Fibroblast of the aortic adventitia (primary cell): ENCODE measurements at places on chromosomes 1 and 21.

DNA sequence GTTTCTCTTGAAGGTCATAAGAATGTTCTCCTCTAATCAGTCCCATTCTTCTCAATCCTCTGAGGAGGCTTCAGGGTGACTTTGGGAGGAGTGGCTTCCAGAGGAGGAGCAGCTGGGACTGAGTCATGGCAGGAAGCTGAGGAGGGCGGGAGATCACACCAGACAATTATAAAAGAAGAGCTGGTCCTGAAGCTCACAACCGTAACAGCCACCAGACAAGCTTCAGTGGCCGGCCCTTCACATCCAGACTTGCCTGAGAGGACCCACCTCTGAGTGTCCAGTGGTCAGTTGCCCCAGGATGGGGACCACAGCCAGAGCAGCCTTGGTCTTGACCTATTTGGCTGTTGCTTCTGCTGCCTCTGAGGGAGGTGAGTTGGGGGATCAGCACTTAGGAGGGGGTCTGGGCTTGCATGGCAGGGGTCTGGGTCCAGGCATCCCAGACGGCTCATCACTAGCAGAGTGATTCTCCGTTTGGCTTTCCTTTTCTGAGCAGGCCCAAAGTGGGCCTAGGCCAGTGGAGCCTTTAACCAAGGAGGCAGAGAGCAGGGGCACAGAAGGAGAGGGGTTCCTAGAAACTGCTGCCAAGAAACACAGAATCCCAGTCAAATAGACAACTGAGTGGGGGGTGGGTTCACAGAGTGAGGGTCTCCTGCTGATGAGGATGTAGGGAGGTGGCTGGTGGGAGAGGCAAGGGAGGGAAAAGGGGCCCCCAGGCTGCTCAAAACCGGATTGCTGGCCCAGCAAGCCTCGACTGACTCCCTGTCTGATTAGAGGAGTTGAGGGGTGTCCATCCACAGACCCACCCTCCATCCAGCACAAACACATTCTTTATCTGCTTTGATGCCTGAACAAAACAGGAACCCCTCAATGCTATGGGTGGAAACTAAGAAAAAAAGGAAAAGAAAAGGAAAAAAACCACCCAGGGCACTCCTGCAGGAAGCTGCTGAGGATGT is at the start of gene ECM1:
ECM1 (plus strand) TSS at position 198 of the 953 bp plus-strand sequence; CDS start at position 299, 101 bp downstream.
- DNase-seq = peak; percentile 81

GRCh38 chr1:27563591-27564471 is 40.1 kb downstream of the AHDC1 start:
- DNase-seq = peak; percentile 57

DNA sequence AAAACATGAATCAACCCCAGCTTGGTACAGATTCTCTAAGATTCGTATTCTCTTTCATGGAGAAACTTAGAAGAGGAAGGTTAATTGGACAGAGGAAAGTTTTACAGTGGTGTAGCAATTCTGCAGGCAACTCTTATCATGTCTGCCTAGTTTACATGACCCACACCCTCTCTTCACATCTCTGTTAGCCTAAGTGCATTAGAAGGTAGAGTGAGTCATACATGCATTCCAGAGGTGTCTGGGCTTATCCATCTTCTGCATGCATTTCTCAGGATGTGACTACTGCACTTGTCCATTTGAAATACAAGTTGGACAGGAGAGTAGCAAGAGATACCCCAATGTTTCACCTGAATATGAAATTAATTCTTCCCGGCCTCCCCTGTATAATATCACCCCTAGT is 578.4 kb upstream of the NCAM2 start:
- DNase-seq = no peak

GRCh38 chr1:229973297-229973612 is 93.8 kb upstream of the GALNT2 start:
- DNase-seq = no peak

GRCh38 chr1:217331698-217332097 is 299.2 kb downstream of the GPATCH2 start:
- DNase-seq = no peak

GRCh38 chr1:221923929-221924598 is 182.2 kb upstream of the DUSP10 start:
- DNase-seq = no peak

GRCh38 chr1:201104141-201104540 is 8.1 kb downstream of the CACNA1S start:
- DNase-seq = no peak

DNA sequence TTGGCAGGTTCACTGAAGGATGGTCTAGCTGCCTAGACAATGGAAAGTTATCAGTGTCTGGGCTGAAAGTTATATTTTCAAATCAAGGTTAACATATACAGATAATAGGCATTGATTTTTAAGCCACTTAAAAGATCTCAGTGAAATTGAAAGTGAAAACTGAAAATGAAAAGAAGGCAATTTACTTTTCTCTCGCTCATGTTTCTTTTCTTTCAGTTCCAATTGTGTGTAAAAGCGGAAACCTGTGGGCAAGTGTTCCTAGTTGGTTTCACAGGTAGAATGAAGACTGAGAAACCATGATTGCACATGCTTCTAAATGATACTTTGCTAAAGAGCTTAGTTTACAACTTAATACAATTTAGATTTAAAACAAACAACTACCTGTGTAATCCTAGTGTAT is 383.7 kb downstream of the ZP4 start:
- no peak for DNase-seq

DNA sequence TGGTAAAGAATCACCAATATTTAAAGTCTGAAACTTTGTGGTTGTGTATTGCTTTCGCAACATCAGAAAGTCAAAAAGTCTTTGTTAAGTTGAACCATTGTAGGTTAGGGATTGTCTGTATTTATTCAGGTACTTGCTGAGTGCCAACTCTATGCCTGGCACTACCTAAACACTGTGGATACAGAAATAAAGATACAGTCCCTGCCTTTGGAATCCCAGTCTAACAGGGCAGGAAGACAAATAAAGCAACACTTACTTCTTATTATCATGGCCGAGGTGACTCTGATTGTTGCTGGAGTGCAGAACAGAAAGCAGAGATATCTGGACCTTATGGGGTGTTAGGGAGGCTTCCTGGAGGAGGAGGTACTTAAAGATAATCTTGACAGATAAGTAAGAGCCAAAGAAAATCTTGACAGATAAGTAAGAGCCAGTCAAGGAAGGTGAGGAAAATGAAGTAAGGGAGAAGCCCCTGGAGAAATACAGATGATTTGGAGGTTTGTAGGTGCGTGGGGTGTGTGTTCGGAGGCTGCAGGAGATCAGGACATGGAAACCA is 11.8 kb upstream of the S100A10 start:
- no peak for DNase-seq

DNA sequence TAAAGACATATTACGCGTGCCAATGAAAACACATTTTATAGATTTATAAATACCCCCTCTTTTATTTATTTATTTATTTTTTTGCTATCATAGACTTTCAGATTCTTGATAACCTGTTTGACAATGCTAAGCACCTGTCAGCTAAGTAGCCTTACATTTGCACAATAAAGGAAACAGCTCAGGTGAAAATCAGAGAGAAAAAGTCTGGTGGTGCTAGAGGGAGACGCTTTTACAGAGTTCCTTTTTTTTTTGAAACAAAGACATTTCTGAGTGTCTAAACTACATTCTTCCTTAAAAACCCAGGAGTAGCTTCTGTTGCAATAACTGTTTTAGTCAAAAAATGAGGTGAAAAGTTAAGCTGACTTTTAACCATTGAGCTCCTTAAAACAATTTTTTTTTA is 1611.6 kb downstream of the NCAM2 start:
- no peak for DNase-seq
